ENCODE measurements at places on chromosomes 6 and 20. TPM values are rescaled to one million over a fixed set of nuclear protein-coding genes. Genes with fewer than 3 reads are reported as not detected.
A peak's percentile ranks its signal among the peaks of the same experiment; 100 is the strongest.

GRCh38 chr20:19807191-19807945 is 49.3 kb downstream of the RIN2 start:
- DNase-seq: peak; percentile 79

GRCh38 chr20:20435453-20435852 is 67.5 kb downstream of the INSM1 start:
- no peak for DNase-seq

DNA sequence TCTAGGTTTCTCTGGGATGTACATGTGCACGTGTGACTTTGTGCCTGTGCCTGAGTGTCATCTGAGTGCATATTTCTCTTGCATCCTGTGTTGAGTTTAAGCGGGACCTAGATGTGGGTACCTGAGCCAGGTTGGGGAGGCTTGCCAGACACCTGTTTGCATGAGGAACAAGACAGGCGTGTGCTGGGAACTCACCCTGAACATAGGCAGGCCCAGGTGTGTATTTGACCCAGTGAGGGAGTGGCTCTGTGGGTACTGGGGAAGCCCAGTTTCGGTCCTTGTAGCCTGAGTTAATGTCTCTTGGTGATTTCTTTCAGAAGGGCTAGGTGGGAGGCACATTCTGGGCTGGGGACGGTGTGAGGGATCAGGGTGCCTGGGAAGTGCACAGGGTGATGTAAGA is 98.6 kb downstream of the TMEM170B start:
- DNase-seq: no peak

GRCh38 chr6:142530566-142530965 is 228.8 kb downstream of the ADGRG6 start:
- no peak for DNase-seq

Gene NRSN1
- total RNA-seq: not detected

DNA sequence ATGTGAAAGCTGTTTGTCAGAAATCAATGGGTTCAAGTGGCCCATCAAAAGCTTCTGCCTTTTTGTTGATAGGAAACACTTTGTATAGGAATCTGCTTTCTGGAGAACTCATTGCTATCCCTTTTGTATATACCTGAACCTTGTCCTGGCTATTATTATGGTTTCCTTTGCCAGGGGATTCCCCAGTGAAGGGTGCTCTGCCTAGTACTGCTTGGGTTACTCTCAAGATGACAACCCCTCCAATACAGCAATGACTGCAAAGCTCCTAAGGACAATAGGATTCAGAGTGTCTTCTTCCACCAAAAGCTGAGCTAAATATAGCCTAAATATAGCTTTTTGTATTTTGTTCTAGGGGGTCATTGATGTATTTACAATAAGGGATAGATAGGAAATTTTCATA is 54.0 kb upstream of the PTPRK start:
- no peak for DNase-seq

Gene CYP21A2
- 1.3 TPM for total RNA-seq

DNA sequence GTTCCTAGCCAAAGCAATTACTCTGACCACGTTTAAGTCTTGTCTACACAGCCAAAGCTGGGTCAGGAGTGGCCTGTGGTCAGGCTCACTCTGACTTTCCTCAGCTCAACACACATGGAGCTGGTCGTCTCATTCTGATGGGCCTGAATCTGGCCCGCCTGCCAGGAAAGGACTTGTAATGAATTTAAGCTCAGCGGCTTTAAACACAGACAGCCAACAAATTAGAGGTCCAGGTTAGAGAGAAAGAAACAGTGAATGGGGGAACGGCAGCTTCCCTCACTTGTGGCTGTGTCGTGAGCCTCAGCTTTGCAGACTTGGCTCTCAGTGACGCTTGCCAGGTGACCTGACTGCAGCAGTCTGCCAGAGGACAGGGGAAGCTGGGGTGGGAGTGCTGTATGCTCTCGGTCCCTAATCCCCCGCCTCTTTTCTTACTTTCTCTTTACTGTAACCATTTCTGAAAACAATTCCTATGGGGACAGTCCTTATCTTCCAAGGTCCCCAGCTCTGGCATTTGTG is 121.9 kb upstream of the AGPAT4 start:
- DNase-seq: no peak

GRCh38 chr20:35434085-35435005 is 3.7 kb downstream of the GDF5 start:
- peak; percentile 42 for DNase-seq
